ENCODE measurements at places on chromosomes 12 and 14. TPM values are rescaled to one million over a fixed set of nuclear protein-coding genes. Genes with fewer than 3 reads are reported as not detected.

DNA sequence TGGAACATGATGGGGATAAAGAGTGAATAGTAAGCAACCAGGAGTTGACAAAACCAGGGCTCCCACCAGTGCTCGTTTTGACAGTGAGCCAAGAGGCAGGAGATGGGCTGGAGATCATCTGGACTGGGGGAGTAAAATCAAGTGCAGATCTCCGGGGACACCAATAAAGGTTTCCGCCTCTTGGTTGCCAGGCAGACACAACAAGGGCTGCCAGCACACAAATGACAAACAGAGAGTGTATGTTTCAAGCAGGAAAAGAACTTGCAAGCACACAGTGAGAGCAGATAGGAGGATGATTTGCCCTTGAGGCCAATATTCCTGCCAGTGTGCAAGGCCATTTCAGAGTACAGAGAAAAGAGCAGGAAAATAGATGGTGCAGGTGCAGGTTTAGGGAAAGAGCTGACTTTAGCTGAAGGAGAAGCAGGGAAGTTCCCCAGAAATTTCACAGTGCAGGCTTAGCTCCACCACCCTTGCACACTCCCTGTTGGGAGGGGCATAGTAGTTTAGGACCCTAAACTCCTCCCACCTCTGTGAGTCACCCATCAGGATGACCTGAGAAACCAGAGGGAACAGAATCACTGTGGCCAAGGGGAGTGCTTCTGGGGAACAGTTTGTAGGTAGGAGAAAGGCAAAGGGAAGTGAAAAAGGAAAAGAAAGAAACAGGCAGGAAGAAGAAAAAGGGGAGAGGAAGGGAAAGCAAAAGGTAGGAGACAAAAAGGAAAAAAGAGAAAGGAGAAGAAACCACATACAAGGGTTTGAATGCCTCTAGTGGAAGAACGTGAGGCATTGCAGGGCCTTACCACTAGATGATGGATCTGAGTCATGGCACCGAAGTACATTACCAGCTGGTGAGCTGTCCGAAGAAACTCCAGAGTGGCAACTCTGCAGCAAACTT, 404.4 kb downstream of the SLC6A15 start:
- DNase-seq = no peak

WDR89 gene
- total RNA-seq = 21.9 TPM

GRCh38 chr14:70827347-70827746, 18.0 kb upstream of the MAP3K9 start:
- no peak for DNase-seq

DNA sequence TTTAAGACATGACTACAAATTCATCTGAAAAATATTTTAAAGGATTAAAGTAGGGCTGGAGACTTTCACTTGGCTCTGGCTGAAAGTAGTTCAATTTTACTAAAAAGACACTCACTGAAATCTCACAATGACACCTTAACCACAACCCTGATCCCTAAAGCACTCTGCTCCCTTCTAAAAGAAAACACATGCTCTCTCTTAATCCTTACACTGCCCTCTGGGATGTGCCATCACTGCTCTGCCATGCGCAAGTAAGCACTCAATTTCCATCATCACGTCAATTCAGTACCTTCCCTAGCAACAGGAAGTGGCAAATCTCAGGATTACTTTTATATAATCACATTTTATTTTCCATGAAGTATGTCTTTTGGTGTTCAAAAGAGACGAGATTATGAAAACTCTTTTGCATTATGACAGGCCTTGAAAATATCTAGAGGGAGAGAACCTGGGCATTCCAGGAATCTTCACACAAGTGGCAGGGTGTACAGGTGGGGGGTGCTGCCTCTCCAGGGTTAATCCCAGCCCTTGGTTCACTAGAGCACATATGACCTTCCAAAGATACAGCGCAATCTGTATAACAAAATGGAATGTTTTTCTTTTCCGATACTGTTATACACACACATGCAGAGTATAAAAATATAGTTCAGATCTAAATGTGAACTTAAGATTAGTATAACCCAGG, 7.3 kb downstream of the ATG14 start:
- no peak for DNase-seq

DNA sequence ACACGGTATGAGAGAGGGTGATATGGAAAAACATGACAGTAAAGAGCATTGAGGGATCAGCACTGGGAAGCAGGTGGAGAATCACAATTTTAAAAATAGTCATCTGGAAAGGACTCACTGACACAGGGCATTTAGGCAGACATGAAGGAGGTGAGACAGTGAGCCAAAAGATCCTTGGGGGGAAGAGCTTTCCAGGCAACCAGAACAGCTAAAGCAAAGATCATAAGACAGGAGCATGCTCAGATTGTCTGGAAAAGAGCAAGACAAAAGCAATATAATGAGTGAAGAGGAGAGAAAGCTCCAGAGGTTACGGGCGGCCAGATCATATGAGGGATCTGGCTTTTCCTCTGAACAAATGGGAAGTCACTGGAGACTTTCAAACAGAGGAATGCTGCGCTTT, 63.9 kb downstream of the DENND5B start:
- DNase-seq = no peak

RFLNA gene
- not detected for total RNA-seq

DNA sequence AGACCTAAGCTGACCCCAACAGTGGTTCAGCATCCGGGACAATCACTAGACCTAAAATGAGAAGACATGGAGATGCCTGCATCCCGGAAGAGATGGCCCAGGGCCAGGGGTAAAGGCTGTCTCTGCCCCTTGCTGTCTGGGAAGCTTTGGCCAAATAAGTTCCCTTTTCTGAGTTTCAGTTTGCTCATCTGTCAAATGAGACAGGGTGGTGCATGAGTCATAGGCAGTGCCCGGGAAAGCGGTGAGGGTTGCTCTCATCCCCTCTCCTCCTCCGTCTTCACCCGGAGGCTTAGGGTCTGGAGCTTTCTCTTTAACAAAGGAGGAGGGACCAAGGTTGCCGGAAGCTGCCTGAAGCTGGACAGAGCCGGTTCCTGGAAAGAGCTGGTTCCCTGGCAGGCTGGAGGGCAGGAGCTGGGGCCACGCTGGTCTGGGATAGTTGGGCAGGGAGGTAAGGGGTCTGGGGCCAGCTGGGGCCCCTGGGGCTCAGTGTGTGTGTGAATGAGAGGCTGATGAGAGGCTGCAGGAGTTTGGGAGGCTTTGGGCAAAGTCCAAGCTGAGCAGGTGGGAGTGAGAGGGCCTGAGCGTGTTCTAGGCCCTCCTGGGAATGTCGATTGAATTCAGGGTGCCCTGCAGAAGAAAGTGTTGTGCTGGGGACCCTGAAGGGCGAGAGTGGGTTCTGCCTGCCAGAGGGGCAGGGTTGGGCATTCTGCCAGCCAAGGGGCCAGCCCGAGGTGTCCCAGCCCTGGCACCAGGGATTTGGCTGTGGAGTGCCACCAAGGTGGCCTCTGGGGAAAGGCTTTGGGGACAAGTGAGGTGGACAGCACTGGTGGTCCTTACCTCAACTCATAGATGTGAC, at the start of gene SDSL:
Gene SDSL (plus strand): TSS at position 351 of the 856 bp plus-strand sequence. CDS start 5,603 bp downstream, outside the sequence.
- peak; percentile 41 for DNase-seq

DNA sequence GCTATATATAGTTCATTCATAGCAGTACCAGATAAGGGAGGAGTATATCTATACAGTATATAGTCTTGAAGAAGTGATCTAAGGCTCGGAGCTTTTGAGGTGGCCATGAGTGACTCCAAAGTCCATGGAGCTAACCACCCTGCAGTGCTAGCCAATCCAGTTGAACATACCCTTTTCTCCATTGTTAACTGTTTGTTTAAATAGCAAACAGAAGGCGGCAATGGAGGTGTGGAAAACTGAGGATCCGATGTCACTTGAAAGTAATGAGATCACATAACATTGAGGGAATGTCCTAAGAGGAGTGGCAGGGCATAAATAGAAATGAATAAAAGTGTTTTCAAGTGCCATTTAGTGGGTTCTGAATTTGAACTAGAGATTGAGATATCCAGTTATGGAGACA, 12.4 kb upstream of the SNAPC1 start:
- DNase-seq = no peak

GRCh38 chr12:49664591-49665239, 41.4 kb downstream of the PRPF40B start:
- no peak for DNase-seq

- no peak for DNase-seq
These were observed 13.3 kb upstream of the KRT86 start for GRCh38 chr12:52261208-52261484.

- no peak for DNase-seq
These were observed 17.4 kb downstream of the PYGL start for GRCh38 chr14:50926851-50927386.

KRT74 gene
- total RNA-seq = not detected

KRT86 gene
- total RNA-seq = not detected

DNA sequence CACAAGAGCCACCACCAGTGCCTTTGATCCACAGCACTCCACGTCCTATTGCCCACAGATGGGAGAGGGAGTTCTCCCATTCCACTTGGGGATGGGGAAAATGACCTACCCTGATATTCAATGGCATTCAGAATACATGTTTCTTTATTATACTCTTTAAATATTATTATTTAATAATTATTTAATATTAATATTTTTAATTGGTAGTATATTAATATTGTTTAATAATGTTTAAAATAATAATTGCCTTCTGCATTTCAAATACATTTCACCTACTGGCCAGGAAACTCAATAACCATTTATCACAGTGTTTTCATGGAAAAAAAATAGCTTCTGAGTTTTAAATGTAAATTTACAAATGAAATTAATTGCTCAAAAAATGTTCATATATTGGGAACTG, 127.4 kb upstream of the G2E3 start:
- DNase-seq = no peak

- DNase-seq = no peak
These were observed 857.6 kb downstream of the FSCB start for GRCh38 chr14:43649508-43649907.

DNA sequence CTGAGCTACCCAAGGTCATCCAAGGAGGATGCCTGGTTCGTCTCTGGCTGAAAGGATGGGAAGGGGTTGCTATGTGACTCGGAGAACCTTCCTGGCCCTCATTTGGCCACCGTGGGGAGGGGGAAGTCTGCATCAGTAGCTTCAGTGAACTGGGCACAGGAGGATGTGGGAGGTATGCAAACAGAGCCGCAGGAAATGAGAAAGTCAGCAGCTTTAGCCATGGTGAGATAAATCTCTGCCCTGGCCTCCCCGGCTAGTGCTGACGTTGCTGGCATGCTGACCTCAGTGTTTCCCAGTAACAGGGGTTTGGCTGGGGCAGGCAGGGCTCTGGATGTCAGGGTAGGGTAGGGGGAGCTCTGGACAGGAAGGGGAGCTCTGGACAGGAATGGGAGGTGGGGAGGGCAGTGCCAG, 2.3 kb upstream of the CEBPE start:
- peak; percentile 25 for DNase-seq

PAPLN gene
- total RNA-seq = 0.46 TPM

DNA sequence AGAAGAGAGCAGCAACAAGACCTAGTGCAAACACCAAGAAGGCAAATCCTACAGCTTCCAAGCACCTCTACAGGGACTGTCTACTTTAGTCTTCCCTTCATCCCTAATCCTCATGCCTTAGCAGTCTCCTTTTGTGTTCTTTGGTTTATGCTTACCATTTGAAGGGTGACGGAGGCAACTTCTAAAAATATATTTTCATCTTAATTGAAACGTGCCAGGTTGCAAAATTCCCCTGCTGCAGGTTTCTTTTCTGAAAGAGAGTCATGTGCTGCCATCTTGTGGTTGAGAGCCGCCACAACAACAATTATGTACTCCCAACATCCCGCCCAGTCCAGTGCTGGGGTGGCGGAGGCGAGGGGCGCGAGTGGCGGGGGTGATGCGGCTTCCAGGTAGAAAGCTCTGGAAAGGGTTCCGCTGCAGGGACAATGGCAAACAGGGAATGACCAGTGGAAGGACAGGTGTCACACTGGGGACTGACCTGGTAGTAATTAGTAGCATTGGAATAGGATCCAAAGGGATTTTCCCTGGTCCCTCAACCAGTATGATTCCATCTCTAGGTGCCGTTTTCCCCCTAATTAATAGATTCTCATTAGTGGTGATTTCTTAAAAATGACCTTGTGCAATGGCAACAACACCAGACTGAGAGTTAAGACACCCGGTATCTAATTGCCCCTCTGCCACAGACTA, 80.3 kb upstream of the GNG2 start:
- DNase-seq = peak; percentile 46

DNA sequence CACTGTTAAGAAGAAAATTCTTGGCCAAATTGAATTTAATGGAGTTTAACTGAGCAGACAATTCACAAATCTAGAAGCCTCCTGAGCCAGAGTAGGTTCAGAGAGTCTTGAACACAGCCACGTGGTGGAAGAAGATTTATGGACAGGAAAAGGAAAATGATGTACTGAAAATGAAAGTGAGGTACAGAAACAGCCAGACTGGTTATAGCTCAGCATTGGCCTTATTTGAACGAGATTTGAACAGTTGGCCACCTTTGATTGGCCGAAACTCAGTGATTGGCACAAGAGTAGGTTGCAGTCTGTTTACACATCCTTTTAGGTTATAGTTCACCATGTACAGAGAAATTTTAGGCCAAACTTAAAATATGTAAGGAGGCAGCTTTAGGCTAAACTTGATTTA, 9.9 kb downstream of the OAS2 start:
- no peak for DNase-seq

SNX6 gene
- total RNA-seq = 56.0 TPM

DNA sequence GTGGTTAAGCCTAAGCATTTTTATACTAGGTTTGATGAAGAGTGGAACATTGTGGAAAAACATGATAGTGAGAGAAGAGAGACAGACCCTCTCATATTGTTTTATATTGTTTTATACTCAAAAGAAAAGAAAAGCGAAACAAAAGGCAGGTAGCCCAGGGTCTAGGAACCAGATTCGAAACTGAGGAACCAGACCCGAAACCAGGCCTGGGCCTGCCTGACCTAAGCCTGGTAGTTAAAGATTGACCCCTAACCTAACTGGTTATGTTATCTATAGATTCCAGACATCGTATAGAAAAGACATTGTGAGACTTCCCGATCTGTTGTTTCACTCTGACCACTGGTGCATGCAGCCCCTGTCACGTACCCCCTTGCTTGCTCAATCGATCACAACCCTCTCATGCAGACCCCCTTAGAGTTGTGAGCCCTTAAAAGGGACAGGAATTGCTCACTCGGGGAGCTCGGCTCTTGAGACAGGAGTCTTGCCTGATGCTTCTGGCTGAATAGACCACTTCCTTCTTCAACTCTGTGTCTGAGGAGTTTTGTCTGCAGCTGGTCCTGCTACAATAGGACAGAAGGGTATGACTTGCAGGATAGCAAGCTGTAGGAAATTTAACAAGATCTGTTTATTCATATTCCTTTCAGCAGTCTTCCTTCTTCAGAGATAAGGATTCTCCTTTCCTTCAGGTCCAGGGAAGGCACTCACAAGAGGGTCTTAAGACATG, 147.1 kb upstream of the PLEKHA5 start:
- DNase-seq = no peak

FAR2 gene
- total RNA-seq = not detected

ASCL1 gene
- total RNA-seq = not detected

PPM1H gene
- total RNA-seq = not detected

DNA sequence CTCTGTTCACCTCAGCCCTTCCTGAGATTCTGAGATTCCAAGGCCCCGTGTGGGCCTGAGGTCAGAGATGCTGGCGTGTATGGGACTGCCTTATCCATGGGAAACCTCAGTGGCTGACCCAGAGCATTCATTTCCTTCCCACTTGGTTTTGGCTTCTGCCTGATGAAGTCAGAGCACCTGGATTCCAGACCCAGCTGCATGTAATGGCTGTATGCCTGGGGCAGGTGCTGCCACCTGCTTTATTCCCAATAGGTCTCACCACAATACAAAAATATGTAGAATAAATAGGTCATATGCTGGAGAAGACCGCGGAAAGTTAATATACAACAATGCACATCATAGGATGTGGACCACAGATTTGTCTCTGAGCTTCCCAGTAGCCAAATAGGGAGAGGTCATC, 25.6 kb downstream of the FIGNL2 start:
- DNase-seq = no peak
